AG09309 (cell line): ENCODE measurements at places on chromosomes 11 and 22.

- no peak for DNase-seq
These were observed 1.7 kb upstream of the ANO3 start for GRCh38 chr11:26330262-26330661.

- DNase-seq: no peak
These were observed 12.4 kb upstream of the SYN3 start for GRCh38 chr22:33070600-33070999.

GRCh38 chr22:40819599-40820140, 524 bp upstream of the SLC25A17 start:
- no peak for DNase-seq

DNA sequence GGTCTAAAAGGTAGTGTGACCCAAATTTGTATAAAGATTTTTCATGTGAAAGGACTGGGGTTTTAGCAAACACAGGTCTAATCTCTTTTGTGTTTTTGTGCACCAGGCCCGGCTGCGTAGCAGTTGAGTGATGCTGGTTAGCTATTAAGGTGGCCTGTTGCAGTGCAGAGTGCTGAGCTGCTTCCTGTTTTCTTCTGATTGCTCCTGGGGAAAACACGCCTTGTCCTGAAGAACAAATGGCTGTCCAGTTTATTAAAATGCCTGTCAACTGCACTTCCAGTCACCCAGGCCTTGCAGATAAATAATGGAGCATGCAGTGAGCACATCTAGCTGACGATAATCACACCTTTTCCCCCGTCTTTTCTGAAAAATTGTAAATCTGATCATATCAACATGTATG, 1.8 kb downstream of the SRSF8 start:
- DNase-seq: peak; percentile 91

GRCh38 chr22:30295576-30295975, 6.3 kb upstream of the CASTOR1 start:
- DNase-seq: no peak

DNA sequence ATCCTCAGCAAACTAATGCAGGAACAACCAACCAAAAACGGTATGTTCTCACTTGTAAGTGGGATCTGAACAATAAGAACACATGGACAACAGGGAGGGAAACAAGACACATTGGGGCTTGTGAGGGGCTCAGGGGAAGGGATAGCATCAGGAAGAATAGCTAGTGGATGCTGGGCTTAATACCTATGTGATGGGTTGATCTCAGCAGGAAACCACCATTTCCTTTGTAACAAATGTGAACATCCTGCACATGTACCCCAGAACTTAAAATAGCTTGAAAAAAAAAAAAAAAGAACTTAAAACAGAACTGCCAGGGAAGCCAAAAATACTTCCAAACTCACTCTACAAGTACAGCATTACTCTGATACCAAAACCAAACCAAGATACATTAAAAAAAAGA, 33.8 kb downstream of the CASP4 start:
- DNase-seq: no peak

DNA sequence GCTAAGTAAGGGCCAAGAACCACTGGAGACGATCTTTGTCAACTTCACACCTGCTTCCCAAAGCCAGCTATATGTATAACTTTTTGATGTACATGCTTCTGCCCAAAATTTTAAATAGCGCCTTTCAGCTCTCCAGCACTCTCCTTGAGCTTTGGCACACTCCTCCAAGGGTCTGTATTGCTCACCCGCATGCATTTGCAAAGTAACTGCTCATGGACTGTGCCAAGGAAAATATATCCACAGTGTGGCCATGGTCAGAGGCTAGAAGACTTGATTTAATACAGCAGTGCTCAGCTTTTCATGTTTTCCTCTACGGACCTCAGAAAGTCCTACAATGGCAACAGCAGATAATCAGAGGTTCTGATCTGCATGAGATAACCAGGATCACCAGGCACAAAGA, 550.1 kb downstream of the SOX6 start:
- no peak for DNase-seq

DNA sequence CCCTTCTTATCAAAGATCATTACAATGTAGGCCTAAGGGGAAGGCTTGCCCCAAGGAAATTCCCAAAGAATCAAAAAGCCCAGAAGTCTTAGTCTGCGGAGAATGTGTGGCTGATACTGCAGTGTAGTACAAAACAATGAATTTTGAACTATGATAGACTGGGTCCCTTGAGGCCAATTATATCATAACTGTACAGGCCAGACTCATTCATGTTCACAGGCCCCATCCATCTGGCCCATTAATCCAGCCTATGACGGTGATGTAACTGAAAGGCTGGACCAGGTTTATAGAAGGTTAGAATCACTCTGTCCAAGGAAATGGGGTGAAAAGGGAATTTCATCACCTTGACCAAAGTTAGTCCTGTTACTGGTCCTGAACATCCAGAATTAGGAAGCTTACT, 35.2 kb downstream of the IGLL1 start:
- no peak for DNase-seq

- DNase-seq: peak; percentile 47
These were observed 26.2 kb upstream of the PARVG start for GRCh38 chr22:44154436-44154942.

- no peak for DNase-seq
These were observed 37.4 kb upstream of the TPBGL start for GRCh38 chr11:75203138-75203537.

GRCh38 chr11:65150509-65151299, 16.4 kb upstream of the SYVN1 start:
- DNase-seq: peak; percentile 44

GRCh38 chr11:66042996-66043906, 5.7 kb downstream of the GAL3ST3 start:
- DNase-seq: no peak

GRCh38 chr22:23117891-23118646, 23.7 kb downstream of the RSPH14 start:
- no peak for DNase-seq

GRCh38 chr11:15805726-15806125, 550.6 kb downstream of the SOX6 start:
- no peak for DNase-seq

DNA sequence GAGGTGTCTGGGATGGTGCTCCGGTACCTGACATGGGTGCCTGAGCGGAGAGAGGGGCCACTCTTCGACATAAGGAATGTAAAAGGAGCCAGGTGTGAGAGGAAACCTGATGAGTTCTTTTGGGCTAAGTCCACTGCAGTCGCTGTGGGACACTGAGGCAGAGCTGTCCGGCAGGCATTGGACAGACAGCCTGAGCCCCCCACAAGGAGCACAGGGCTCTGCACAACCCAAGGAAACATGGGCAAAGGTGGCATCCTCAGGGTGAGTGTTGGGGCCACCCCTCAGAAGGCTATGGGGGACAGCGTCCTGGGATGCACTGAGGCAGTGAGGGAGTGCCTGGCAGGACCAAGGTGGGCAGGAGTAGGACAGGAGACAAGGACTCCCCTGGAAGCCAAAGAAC, 57.7 kb upstream of the EMID1 start:
- DNase-seq: no peak

- DNase-seq: peak; percentile 97
These were observed 12.9 kb upstream of the CRKL start for GRCh38 chr22:20904008-20904979.

GRCh38 chr11:13352711-13353110, 75.1 kb downstream of the BMAL1 start:
- no peak for DNase-seq

- DNase-seq: no peak
These were observed 41.2 kb upstream of the ARL14EP start for GRCh38 chr11:30281476-30282288.

- DNase-seq: peak; percentile 16
These were observed 396 bp upstream of the CFAP300 start for GRCh38 chr11:102046841-102047240.

DNA sequence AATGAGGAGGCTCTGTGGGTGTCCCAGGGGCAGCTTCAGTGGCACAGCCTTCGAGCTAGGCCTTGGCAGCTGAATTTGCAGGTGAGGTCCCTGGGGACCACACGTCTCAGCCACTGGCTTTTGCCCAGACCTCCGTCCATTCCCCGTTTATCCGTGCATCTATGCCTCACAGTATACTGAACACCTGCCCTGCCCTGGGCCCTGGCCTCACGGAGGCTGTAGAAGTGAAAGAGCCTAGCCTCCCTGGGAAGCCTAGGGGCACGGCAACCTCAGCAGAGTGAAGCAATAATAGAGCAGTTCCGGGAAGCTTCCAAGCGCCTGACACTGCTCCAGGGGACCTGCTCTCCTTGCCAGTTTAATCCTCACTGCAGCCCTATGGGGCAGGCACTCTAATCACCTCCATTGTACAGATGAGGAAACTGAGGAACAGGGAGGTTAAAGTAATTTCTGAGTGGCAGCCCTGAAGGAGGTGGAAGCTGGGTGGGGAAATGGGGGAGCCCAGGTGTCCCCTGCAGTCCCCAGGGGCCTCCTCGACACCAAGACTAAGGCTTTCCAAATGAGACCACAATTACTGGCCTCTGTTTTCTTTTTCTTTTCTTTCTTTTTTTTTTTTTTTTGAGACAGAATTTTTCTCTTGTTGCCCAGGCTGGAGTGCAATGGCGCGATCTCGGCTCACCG, 2.7 kb upstream of the NFAM1 start:
- DNase-seq: no peak

DNA sequence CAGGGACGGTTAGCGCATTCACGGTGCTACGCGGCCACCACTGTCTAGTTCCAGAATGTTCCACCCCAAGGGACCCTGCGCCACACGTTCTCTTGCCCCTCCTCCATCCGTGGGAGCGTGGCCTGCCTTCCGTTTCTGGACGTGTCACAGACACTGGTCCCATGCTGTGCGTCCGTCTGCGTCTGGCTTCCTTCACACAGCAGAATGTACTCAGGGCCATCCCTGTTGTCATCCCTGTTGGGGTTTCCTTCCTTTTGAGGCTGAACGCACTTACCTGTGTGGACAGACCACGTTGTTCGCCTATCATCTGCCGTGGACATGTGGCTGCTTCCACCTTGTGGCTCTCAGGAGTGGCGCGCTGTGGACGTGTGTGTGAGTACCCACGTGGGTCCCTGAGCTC, 24.9 kb downstream of the BRSK2 start:
- DNase-seq: no peak

DNA sequence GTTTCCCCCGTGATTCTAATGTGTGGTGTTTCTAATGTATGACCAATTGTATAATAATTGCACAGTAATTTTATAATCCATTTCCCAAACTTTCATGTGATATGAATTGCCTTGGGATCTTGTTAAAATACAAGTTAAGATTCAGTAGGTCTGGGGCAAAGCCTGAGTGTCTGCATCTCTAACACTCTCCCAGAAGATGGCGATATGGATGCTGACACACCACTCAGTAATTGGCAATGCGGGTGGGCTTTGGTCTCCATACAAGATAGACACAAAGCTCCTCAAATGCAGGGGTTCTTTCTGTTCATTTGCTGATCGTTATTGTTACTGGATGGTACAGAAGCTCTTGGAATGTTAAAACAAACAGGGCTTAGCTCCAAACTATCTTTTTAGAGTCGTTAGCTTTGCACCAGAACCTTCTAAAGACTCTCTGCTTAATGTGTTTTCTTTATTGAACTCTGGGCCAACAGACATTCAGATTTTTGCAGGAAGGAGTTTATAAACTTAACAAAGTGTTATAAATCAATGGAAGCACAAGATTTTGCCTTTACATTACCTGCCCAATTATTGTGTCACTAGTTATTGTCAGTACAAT, 45.4 kb upstream of the ANO3 start:
- DNase-seq: no peak

DNA sequence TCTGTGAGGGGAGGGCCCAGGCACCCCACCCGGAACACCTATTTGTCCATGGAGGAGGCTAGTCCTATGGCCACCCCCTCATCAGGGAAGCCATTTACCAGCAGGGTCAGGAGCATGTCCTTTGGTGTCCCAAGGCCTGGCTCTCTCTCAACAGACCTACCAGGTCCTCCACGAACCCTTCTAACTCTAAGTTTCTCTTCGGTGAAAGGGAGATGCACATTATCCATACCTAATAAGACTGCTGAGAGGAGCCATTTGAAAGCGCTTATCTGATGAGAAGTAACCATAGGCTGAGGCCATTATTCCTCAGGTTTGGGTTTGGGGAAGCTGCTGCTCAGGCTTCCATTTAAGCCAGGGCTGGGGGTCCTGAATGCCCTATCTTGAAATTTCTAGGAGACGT, 9.2 kb upstream of the TOP3B start:
- no peak for DNase-seq

DNA sequence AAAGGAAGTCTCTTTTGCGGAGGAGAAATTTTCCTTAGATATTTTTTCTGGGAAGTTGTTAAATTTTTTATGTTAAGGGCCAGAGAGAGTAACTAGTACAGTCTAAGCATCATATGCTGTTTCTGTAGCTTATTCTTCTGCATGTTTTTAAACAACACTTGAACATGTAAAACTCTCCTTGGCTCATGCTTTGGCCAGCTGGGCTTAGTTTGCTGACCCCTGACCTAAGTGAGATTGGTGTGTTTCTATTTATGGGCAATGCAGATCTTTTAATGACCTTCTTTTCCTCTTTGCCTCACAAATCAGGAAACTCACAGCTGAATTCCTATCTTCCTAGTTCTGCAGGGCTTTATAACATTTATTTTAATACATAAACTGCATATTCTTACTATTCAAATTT, 942.5 kb downstream of the OPCML start:
- no peak for DNase-seq

DNA sequence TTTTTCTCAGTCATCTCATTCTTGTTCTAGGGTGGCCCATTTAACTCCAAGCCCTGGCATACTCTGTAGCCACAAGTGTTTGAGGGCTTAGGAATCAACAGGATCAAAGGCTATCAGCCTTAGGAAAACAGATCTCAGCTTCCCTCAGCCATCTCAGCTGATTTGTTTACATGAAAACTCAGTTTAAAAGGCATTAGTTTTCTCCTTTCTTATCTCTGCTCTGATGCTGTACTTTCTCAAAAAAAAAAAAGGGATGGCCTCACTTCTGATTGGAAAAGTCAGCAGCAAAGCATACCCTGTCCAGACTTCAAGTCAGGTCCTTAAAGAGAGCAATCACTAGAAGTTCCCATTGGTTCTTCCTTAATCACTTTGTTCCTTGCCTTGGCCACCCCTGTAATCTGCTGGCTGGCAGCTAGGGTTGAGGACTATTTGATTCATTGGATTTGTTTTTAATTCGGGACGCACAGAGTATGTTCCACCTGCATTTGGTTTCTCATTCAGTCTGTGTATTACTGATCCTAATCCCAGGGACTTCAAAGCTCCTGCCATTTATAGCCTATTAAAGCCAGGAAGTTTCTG, 102.8 kb downstream of the EXT2 start:
- DNase-seq: no peak

DNA sequence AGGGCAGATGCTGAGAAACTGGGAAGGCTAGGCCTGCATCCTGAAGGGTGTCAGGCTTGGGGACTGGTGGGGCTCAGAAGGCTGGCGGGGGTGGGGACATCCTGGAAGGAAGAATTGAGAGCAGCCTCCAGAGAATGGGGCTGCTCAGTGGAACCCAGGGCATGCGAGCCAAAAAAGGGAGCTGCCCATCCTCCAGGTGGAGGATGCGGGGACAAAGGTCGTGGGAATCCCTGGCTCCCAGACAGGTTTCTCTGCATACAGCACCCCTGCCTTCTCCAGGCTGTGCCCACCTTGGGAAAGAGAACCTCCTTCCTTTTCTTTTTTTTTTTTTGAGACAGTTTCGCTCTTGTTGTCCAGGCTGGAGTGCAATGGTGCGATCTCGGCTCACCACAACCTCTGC, 40.9 kb upstream of the ARFGAP3 start:
- no peak for DNase-seq
